ENCODE measurements at places on chromosomes 6 and 20.

- DNase-seq, result no peak
Measured at GRCh38 chr6:158005626-158006180, 24.0 kb downstream of the SYNJ2 start.

- DNase-seq, result no peak
Measured at GRCh38 chr20:54344832-54345231, 130.6 kb upstream of the DOK5 start.

- no peak for DNase-seq
Measured at GRCh38 chr6:132270726-132271402, 130.4 kb downstream of the MOXD1 start.

GRCh38 chr6:12958052-12958706 is 241.6 kb downstream of the PHACTR1 start:
- DNase-seq, result no peak

DNA sequence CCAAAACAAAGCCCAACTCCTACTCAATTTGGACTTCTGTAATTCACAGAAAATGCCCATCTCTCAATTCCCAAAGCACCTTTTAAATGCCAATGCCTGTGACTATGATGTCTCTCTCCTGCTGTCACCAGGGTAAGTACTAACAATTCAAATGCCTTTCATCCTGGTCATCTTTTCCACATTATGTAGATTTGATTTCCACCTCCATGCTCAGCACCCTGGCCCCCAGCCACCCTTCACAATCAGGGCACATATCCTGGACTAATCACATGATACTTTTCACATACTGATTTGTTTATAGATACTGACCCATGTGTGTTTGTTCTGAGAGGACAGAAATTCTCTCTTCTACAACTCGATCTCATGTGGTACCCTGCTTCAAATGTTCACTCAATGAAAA is 236.3 kb downstream of the PTPRK start:
- DNase-seq, result no peak

DNA sequence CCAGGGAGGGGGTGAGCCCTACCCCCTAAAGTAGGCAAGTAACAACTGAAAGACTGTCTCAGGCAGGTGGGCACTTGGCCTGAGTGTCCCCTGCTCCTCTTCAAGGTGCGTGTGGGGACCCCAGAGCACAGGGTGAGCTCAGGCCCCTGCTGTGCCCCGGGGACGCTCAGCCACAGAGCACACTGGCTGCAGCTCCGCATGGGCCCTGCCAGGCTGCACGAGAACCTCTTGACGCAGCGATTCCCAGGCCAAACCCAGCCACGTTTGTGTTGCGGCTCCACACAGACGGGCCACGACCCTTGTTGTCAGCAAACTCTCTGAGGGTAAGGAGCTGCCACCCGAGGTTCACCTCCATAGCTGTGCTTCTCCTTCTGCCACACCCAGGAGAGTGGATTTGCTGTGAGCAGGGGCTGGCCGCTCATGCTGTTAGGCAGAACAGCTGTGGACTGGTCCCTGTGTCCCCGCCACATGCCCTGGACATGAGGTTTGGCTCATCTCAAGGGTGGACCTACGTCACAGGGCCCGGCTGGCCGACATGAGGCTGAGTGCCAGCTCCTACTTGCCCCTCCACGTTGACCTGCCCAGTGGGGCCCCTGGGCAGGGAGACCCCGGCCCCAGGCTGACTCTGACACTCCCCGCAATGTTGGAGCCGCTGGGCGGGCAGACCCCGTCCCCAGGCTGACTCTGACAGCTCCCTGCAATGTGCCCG is 29.7 kb upstream of the GATA5 start:
- DNase-seq, result no peak

DNA sequence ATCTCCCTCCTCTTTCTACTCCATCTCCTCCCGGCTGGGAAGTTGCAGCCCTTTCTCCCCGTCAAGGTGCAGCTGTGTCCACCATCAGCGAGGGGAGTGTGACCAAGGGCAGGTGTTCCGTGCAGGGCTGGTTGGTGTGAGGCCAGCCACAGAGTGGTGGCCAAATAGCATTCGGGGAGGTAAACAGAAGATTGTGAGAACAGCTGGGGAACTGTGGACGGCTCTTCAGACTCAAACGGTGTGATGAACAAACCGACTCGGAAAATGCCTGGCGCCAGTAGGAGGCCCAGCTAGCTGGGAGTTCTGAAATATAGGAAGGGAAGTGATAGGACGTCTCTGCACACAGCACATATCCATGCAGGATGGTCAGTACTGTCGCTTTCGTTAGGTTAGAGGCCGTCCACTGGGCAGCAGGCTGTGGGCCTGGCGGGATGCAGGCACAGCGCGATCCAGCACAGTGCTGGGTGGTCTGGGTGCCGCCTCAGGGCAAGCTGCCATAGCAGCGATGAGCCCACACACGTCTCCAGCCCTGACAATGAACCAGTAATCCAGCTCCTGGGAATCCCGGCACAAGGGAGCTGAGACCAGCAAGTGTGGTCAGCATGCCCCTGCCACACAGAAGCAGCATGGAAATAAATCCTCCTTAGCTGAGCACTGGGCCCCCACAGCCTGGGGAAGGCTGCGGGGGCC is 258.1 kb downstream of the TAF4 start:
- no peak for DNase-seq

- DNase-seq, result no peak
Measured at GRCh38 chr6:112951829-112952228, 604.7 kb downstream of the RFPL4B start.

DNA sequence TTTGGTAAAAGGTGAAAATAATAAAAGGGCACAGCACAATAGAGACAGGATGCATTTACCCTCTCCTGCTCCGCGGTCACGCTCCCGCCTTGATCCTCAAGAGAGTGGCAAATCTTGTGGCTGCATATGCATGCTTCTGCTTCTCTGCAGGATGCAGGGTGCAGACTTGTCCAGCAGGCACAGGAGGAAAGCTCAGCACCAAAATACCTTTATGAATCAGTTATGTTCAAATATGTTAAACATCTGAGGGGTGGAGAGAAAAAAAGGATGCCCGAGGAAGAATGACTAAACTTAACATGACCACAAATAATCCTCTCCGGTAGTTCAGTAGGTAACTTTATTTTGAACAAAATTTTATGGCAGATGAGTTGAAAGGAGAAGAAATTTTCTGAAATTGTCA is 366.1 kb upstream of the SOX4 start:
- no peak for DNase-seq

DNA sequence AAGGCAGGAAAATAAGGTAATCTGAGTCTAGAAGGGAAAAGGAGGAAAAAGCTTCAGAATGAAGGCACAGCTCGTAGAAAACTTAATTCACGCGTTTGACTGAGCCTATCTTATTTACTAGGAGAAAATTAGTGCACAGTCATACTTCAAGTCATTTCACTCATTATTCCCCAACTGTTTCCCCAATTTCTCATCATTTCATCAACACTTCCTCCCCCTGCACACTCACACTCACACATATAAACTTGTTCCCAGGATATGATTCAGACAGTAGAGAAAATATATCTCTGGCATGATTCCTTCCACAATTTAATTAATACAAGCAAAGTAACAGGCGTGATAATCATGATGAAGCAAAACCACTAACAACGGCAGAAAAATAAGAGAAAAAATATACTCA is 94.5 kb upstream of the F13A1 start:
- no peak for DNase-seq

DNA sequence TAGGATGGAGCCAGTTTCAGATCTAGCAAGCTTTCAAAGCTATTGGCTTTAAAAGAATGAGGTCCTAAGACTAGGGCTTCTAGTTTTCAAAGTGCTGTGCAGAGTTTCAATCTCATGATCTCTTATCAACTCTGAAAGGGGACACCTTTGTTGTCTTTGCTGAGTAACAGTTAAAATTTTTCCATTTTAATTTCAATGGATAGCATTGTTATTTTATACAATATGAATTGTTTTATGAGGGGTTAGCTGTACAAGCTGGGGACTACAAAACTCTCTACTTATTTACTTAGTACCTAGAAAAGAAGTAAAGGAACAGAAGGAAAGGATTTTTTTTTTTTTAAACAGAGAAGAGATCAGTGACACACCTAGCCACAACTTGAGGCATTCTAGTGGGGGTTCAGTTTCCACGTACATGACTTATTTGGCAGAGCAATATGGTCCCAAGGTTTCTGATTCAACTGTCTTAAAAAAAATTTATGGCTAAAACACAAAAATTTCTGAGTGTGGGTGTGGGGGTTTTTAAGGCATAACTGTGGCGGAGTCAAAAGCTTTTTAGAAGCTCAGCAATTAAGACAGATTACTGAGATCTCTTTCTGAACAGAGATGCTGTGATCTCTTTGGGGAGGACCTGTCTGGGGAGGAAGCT is 46.1 kb upstream of the JAG1 start:
- no peak for DNase-seq

DNA sequence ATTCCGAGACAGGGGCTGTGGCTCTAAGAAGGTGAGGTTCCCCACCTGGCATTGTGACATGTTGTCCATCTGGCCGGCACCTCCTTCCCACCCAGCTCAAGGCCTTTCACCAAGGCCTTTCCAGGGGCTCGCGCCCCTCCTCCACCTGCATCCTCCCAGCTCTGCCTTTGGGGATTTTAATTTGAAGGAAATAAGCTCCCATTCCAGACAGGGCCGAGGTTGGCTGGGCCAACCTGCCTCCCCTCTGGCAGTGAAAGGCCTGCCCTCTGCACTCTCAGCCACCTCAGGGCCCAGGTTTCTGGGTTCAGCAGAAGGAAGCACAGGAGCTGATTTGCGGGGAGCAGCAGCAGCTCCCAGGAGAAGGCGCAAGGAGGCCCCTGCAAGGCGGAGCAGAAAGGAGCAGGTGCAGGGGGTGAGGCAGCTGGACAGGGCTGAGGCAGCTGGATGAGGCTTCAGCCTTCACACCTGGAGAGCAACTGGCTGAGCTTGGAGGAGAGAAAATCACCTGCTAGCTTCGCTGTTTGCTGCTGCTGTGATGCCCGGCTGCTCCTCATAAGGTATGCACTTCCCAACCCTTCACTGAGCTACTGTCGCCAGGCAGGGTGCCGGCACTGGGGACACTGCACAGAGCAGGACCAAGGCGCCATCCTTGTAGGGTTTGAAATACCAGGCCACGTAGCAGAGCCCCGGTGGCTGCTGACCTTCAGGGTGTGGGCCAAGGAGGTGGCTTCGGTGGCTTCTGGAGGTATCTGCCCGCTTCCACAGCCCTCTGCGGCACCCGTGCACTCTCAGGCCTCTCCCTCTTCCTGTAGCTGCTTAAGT is 147.0 kb downstream of the SYNDIG1 start:
- no peak for DNase-seq

Data from stimulated activated CD8-positive, alpha-beta memory T cell treated with anti-CD3 and anti-CD28 coated beads, Interleukin-15, amount 100 ng/mL, for 48 hours (primary cell).